ENCODE measurements at places on chromosomes 6 and 20.

DNA sequence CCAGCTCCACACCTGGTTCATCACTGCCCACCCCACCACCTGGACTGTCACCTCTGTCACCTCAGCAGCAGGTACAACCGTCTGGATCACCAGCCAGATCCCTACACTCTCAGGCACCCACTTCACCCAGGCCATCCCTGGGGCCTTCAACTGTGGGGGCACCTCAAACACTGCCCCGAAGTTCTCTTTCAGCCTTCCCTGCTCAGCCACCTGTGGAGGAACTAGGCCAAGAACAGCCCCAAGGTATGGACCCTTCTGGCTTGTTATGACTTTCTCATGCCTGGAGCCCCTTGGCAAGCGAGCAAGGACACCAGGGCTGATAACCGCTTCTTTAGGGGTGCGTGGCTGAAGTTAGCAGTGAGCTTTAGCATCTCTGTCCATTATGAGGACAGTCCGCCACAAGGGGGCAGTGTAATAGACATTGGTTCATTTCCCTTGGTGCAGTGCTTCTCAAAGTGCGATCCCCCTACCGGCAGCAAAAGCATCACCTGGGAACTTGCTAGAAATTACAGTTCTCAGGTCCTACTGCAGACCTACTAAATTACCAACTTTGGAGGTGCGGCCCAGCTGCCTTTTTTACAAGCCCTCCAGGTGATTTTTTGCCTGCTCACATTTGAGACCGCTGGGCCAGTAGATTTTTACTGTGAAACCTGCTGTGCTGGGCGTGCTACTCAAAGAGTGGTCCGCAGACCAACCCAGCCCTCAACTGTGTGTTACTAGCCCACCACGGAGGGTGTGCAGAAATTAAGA lies 32.5 kb downstream of the PNPLA1 start:
- DNase-seq, result peak; percentile 90

- peak; percentile 67 for DNase-seq
These were observed 5.3 kb downstream of the SOBP start for GRCh38 chr6:107495196-107495643.

GRCh38 chr20:59630526-59630925 lies 26.2 kb downstream of the PHACTR3 start:
- DNase-seq, result no peak

DNA sequence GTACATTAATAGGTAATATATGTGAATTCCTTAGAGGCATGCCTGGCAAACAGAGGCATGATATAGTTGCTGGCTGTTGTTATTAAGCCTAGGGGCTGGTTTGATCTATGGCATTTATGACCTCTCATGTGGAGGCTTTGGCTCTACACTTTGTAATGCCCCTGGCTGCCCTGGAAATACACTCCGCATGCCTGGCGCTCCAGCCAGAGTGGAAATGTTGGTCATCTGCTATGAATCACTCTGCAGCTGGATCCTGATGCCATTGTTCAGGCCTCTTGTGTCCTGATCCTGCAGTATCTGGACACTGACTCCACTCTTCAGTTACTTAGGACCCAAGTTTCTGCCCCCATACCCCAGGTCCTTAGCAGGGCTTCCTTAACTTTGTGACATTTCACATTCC lies 200.5 kb upstream of the PCSK2 start:
- no peak for DNase-seq

DNA sequence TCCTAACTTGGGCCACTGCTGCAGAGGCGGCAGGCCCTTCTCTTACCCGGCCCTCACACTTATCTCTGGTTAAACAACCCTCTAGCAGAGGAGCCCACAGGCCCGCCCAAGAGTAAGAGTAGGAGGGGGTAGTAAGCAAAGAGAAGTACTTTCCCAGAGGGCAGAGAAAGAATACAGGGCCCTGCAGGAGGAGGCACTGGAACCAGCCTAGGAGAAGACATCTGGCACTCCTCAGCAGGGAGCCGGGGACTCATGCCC lies 10.1 kb downstream of the MTCH1 start:
- no peak for DNase-seq

DNA sequence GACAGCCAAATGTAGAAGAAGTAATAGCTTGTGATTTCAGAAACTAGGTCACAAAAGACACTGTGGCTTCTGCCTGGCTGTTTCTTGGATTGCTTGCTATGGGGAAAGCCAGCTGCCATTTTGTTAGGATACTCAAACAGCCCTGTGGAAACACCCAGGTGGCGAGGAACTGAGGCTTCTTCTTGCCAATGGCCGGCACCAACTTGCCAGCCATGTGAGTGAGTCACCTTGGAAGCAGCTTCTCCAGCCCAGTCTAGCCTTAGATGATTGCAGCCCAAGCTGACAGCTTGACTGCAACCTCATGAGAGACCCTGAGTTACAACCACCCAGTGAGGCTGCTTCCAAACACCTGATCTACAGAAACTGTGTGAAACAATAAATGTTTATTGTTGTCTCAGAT lies 11.9 kb upstream of the KIAA1755 start:
- DNase-seq, result no peak

GRCh38 chr6:54598787-54599313 lies 247.7 kb upstream of the FAM83B start:
- DNase-seq, result no peak

GRCh38 chr6:127749095-127749494 lies 151.8 kb downstream of the THEMIS start:
- DNase-seq, result no peak

- no peak for DNase-seq
These were observed 1.8 kb downstream of the FOXF2 start for GRCh38 chr6:1390946-1391799.

- peak; percentile 90 for DNase-seq
These were observed 160.9 kb downstream of the DTNBP1 start for GRCh38 chr6:15501826-15502445.

GRCh38 chr20:18404172-18404571 lies 62.7 kb downstream of the DZANK1 start:
- DNase-seq, result no peak

DNA sequence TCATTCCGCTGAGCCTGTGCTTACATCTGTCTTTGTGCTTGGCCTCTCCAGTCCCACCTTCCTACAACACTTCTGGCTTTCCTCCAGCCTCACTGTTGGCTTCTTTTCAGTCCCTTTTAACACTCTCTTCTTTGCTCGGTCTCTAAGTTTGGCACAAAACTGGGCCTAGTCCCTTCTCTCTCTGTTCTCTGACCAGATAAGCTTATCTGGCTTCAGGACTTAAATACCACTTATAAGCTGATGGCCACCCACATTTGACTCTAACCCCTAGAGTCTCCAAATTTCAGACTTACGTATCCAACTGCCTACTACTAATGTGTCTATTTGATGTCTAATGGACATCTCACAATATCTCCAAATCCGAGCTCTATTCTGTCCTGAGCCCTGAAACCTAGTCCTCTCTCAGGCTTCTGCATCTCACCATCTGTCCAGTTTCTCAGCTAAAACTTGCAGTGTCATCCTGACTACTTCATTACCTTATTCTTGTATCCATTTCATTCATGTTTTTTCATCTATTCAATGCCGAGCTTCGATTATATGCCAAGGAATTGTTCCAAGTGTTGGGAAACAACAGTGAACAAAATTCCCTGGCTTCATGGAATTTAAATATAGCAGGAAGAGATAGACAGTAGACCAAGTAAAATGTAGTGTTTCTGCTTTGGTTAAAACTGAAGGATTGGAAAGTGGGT lies 40.1 kb downstream of the TBPL1 start:
- peak; percentile 26 for DNase-seq

GRCh38 chr20:60057866-60058807 lies 99.9 kb downstream of the CDH26 start:
- DNase-seq, result peak; percentile 47

DNA sequence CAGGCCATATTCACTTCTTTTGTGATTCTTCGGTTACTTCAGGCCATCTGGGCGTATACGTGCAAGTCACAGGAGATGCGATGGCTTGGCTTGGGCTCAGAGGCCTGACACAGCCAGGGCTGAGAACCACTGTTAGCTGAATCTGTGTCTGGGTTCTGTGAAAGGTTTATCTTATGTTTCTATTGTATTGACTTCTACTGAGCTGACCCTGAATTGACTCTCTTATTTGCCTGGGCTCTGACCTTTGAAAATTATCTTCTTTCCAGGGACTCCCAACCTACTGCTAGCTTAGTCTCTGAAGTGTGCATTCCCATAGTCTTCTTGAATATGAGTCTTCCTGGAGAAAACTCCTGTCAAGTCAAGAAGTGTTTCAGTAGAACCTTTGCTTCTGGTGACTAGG lies 226.4 kb upstream of the SOX4 start:
- DNase-seq, result no peak

DNA sequence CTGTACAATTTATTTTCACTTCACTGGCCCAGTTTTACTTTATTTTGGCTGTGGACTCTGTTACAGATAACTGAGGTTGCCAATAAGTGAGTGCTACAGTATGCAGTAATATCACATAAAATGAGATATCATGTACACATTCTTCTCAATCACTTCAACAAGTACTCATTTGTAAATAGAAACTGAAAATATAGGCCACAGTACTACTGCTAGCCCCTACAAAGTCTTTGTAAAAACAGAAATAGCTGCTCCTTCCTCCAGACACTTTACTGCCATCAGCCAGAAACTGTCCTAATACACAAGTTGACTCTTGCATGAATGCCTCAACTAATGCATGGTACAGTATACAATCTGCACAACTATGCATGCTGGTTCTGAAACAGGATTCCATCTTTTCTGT lies 9.2 kb downstream of the DTNBP1 start:
- DNase-seq, result no peak

DNA sequence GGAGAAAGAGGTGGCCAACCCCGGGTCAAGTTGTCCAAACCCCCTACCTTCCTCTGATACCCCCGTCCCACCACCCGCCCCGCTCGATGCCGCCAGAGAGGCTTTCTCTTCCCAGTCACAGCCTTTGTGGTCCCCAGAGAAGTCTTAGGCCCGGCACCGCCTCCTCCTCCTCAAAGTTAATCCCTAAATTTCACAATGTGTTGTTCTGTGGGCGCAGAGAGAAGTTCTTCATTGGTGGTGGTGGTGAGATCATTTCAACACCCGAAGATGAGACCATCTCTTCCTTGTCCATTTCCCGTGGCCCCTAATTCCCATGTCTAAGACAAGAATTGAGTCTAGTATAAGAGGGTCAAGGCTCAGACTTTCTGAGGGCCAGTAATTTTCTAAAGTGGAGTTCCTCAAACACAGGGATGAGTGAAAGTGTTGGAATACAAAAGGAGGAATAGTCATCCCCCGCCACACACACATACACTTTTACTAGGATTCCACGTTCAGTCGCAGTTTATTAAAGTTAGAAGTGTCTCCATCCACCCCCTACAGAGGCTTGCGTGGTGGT lies 10.4 kb downstream of the TRIM31 start:
- peak; percentile 21 for DNase-seq

GRCh38 chr20:38170219-38170825 lies 5.3 kb upstream of the TGM2 start:
- no peak for DNase-seq

DNA sequence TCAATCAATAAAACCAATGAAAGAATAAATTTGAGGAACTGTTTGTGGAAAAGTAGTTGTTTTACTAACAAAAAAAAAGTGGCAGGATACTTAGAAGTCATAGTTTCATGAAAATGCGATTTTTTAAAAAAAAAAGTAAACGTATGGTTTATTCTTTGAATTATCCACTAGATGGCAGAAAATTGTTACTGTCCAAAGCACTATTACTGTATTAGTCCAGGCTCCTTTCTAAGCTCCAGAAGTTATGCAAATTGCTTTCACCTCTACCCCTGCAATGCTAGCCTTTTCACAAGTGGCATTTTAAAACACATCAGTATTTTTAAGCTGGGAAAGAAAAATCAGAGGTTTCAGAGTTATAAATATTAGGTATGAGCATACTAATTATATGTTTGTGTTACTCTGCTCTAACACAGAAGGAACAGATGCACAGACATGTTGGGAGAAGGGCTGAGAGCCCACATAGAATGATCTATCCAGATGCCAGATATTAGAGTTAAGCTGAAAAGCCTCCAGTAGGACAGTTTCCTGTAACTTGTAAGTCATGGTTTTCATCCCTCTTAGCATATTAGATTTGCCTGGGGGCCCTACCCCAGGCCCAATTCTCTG lies 63.9 kb downstream of the FHL5 start:
- DNase-seq, result peak; percentile 57

DNA sequence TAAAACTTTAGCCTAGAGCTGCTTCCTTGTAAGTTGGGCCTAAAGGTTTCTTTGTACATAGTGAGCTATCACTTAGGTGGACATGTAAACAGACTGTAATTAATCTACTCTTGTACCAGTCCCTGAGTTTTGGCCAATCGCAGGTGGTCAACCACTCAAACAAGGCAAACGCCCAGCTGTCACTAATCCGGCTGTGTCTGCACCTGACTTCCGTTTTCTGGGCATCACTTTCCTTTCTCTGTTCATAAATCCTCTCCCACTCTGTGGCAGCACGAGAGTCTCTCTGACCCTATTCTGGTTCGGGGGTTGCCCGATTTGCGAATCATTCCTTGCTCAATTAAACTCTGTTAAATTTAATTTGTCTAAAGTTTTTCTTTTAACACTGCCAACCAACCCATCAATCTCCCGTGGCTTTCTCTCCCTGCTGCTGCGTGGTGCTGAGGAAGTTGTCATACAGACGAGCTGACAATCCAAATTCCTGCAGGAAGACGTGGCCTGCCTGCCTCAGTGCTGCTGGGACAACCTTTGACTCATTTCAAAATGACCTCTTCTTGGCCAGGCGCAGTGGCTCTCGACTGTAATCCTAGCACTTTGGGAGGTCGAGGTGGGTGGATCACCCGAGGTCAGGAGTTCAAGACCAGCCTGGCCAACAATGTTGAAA lies 206.3 kb downstream of the QKI start:
- DNase-seq, result no peak

- no peak for DNase-seq
These were observed 33.3 kb downstream of the SLX4IP start for GRCh38 chr20:10468340-10468845.

DNA sequence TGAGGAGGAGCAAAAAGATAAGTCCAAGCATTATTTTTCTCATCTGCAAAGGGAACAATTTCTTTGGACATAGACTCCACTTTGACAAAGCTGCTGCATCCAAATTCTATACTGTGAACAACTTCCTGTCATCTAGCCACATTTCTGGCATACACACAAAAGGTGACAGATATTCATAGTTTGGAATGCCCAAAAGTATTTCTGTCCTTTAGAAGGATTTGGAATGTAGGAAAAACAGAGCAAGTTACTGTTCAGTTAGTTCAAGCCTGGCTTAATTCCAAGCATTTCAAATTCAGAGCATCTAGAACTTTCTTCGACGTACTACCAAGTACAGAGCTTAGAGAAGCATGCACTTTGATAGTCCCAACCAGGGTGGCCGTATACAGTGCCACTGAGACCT lies 134.0 kb downstream of the PDE7B start:
- DNase-seq, result no peak

Data from umbilical cord (tissue), 2 donors.